ENCODE measurements at places on chromosomes 1 and 21.
A peak's percentile ranks its signal among the peaks of the same experiment; 100 is the strongest.

DNA sequence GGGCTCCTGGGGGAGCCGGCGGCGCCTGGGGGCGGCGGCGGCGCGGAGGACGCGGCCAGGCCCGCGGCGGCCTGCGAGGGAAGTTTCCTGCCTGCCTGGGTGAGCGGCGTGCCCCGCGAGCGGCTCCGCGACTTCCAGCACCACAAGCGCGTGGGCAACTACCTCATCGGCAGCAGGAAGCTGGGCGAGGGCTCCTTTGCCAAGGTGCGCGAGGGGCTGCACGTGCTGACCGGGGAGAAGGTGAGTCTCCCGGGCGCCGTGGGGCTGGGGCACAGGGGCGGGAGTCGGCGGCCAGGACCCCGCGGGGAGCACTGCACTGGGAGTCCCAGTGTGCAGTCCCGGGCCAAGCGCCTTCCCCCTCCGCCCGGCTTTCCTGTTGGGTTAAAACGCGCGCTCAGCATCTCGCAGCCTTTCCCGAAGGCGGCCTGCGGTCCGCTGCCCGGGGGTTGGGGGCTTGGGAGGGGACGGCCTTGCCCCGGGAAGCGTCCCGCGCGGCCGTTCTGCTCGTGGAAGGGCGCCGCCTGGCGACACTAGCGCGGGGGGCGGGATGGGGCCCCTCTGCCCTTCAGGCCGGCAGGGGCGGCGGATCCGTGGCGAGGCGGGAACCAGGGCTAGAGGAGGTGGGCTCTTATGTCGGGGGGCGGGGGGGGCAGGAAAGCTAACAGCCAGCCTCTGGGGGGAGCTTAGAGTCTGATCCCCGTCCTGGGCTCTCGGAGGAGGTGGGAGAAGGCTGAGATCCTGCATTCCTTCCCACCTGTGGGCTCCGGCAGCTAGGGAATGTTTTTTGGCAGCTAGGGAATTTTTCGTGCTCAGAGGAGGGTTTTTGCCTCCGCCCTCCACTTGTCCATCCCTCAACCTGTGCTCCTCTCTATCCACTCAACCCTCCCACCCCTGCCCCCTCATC is 1.1 kb downstream of the HUNK start:
- DNase-seq: peak; percentile 52

DNA sequence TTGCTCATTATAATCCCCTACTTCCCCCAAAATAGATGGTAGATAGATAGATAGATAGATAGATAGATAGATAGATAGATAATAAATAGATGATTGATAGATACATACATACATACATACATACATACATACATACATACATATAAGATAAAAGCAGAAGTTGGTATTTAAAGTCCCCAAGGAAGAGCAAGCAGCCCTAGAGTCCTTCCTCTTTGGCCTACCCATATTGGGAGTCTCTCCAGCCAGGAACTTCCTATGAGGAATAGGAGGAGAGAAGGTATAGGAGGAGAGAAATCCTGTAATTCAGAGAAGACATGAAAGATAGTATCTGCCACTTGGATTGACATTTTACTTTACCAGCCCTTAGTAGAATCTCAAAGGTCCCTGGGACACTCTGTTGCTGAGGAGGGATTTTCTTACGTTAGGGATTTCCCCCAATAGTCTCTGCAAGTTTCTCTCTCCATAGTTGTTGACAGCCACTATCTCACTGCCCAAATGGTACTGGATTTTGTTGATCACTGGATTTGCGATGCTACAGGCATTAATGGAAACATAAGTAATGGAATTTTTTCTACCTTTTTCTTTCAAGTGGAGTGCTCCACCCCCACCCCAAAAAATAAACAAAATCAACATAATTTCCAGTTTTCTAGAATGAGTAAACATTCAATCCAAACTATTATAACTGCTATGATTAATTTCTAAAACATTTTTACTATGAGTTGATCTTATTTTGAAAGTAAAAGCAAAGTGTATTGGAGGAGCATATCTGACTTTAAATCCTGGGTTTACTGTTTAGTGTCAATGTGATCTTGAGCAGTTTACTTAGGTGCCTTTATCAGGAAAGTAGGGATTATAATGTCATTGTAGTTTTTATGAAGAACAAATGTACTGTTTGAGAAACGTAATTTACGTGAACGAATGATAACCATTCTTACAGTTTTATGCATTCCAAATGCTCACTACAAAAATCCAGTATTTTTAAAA is 93.2 kb upstream of the TNFSF4 start:
- DNase-seq: no peak

- no peak for DNase-seq
Measured at GRCh38 chr1:243421784-243422183, 165.9 kb downstream of the SDCCAG8 start.

GRCh38 chr1:30911059-30911954 is 2.7 kb upstream of the SDC3 start:
- no peak for DNase-seq

GRCh38 chr1:11030865-11031264 is 16.2 kb downstream of the MASP2 start:
- no peak for DNase-seq

DNA sequence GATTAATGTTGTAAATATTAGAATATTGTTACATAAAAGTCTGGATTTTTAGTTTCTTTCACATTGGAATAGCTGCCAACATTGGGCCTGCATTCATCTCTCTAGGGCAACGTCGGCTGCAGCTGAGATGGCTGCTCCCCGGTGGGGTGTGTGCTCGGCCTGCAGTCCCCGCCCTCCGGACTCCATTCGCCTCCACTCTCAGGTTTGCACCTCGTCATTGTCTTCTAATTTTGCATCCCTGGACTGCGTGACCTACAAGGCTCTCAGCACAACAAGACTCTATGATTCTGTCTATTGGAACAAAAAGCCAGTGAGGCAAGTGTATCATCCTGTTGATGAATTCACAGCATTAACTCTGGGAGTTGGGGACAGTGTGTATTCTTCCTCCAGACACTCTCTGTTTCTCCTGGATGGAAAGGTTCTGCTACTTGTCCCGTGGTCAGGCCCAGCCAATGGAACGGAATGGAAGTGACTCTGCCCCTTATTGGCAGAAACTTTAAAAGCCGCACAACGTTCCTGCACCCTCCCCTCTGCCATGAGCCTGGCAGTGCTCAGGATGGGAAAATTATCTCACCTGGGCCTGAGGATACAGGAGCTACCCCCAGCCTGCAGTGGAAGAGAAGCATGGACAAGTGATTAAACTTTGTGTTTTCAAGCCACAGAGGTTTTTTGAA is 105.0 kb upstream of the SAMD11 start:
- DNase-seq: no peak

DNA sequence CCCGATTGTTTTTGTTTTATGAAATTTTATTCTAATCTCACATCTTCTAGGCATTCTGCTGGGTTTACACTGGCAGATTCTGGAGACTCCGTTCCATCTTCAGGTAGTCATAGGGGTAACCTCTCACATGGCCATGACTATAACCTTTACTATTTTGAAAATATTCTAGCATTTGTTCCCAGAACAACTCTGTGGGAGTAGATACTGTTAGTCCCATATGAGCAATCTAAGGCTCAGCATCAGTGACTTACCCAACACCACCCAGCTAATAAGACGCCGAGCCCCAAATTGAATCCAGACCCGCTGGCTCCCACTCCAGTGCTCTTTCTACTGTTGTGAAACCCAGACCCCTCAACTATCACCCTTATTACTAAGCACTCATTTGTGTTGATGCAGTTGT is 9.8 kb downstream of the ADAMTS4 start:
- no peak for DNase-seq

All from memory B cell (primary cell).